Bronchial epithelial cell (primary cell): ENCODE measurements at places on chromosomes 16 and 17. TPM values are rescaled to one million over a fixed set of nuclear protein-coding genes. Genes with fewer than 3 reads are reported as not detected.

DNA sequence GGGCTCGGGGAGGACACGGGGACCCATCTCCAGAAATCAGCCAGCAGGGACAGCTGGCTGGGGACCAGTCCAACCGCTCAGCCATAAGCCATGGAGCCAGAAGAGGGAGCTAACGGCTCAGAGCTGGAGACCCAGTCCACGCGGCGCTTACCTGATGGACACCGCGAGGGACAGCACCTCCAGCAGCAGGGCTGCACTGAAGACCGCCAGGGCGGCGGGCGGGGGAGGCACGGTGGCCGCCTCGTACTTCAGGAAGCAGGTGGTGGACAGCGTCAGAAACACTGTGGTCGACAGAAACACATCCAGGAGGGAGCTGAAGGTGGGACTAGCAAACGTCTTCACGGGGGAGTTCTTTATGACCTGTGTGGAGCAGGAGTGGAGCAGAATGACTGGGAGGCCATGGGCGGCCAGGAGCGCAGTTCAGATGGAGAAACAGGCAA is 102.6 kb upstream of the CREBBP start:
- peak; percentile 62 for DNase-seq

DNA sequence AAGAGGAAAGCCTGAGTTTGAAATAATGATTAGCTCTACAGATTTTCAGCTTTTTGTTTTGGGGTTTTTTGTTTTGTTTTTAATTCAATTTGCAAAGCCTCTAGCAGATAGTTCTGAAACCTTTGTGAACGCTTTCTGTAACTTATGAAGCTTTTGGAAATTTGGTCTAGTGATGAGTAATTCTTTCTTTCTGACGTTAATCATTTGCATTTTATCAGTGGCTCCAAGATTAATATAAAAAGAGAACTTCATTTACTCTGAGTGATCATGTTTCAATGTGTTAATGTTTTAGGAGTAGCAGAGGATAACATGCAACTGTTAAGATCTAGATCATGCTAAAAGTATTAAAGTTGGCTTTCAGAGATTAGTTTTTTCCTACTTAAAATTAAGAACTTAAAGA is 160.3 kb upstream of the TBX2 start:
- DNase-seq = no peak

DNA sequence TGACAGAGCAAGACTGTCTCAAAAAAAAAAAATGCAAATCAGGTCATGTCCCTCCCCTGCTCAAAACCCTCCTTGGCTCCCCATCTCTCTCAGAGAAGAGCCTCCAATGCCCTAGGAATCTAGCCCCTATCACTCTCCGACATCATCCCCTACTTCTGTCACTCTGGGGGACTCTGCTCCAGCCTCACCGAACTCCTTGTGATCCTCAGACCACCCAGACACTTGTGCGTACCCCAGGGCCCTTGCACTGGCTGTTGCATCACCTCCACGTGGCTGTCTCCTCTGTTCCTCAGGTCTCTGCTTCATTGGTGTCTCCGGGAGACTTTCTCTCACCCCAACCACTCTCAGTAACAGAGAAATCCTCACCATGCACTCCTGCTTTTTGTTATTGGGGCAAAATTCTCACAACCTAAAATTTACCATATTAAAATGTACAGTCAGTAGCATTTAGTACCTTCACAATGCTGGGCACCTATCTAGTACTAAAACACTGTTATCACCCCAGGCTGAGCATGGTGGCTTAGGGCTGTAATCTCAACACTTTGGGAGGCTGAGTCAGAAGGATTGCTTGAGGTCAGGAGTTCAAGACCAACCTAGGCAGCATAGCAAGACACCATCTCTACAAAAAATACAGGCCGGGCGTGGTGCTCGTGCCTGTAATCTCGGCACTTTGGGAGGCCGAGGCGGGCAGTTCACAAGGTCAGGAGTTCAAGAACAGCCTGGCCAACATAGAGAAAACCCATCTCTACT is 15.2 kb downstream of the PLA2G10 start:
- no peak for DNase-seq

- DNase-seq = no peak
Measured at GRCh38 chr17:78595135-78595810, 18.1 kb upstream of the DNAH17 start.

The P2RX1 gene
- not detected in 2 replicates for total RNA-seq

The TNK1 gene
- 7.4 and 11.8 TPM in 2 replicates for total RNA-seq

The CETP gene
- not detected in 2 replicates for total RNA-seq

The NAGS gene
- total RNA-seq = 17.8 and 25.3 TPM in 2 replicates
